T-helper 2 cell treated with Interferon-gamma antibody and Interleukin-4, amounts not matched to agents 5 μg/mL and 100 μg/mL, for 36 hours (primary cell): ENCODE measurements at places on chromosomes 11 and 22.

- no peak for DNase-seq
These were observed 2.0 kb upstream of the TIMP3 start for GRCh38 chr22:32799496-32799895.

DNA sequence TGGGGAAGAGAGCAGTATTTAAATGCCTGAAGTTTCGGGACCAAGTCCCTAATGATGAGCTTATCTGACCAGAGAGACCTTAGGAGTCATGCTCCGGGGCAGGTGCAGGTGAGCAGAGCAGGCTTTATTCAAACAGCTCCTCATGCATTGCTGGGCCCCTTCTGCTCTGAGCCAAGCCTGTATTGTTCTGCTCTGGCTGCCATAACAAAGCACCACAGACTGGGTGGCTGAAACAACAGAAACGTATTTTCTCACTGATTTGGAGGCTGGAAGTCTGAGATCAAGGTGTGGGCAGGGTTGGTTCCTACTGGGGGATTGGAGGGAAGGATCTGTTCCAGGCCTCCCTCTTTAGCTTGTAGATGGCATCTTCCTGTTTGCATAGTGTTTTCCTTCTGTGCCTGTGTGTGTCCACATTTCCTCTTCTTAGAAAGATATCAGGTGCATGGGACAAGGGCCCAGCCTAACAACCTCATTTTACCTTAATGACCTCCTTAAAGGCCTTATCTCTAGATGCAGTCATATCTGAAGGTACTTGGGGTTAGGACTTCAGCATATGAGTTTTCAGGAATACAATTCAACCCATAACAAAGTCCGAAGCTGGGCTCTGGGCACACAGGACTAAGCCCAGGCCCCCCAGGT, 97.1 kb upstream of the PARVA start:
- DNase-seq = no peak

- DNase-seq = no peak
These were observed 665 bp downstream of the USP28 start for GRCh38 chr11:113874581-113875233.

DNA sequence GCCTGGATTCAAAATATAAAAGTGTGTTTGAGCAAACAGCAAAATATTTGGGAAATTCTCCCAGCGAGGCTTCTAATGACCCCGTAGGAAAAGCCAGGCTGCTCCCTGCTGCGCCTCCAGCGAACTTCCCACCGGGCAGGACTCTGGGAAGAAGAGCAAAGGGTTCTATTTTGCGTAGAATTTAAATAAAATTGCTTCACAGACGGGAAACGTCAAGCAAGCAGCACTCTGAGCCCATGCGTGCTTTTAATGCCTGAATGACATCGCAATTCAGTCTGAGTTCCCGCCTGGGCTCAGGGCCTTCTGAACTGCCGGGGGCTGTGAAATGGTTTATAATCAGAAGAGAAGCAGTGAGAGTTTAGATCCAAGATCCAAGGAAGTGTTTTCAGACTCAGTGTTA, 775.1 kb downstream of the BRD1 start:
- no peak for DNase-seq

- no peak for DNase-seq
These were observed 114.9 kb downstream of the KCNQ1 start for GRCh38 chr11:2559527-2560311.

GRCh38 chr11:66651016-66651415, 12.5 kb downstream of the RBM4 start:
- no peak for DNase-seq

DNA sequence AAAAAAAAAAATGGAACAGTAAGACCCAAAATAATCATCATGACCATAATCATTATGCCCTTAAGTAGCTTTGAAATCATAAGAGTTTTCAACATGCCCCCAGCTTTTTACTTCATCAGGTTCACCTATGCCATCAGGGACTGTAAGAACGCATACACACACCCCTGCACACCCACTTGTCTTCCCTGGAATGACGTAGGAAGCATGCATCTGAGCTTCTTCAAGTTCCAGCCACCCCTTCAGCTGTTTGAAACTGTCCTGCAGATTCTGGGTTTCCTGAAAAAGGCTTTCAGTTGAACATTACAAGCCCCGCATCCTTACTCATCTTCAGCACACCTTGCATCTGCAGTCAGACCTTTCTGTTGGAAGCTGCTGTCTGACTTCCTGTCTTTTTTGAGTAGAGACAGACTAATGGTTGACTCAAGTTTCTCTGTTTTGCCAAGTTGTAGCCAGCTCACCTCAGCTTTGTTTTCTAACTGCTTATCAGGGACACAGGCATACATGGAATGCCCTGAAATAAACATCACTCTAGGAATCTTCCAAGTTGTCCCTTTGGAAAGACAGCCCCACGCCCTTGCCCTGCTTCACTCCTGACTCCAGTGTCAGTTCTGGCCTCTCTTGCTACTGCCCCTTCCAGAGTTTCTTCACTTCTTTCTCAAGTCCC, 37.0 kb downstream of the ARHGAP1 start:
- DNase-seq = no peak

GRCh38 chr22:36022162-36022561, 6.5 kb downstream of the RBFOX2 start:
- DNase-seq = no peak

DNA sequence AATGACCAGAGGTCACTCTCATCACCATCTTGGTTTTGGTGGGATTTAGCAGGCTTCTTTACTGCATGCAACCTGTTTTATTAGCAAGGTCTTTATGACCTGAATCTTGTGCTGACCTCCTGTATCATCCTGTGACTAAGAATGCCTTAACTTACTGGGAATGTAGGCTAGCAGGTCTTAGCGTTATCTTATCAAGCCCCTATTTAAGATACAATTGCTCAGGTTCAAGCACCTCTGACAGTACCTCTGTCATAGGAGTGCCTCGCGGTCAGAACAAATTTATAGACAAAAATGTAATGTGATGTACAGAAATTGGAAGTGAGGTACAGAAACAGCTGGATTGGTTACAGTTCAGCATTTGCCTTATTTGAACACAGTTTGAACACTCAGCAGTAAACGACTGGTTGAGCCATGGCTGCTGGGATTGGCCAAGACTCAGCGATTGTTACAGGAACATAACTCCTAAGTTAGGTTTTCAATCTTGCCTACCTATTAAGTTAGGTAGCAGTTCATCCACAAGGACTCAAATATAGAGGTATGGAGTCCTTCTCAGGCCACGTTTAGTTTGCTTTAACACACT, 16.1 kb upstream of the TMEM123 start:
- DNase-seq = no peak

GRCh38 chr11:36672815-36673450, 74.9 kb upstream of the RAG2 start:
- no peak for DNase-seq

GRCh38 chr11:127919206-127920000, 668.0 kb downstream of the ETS1 start:
- no peak for DNase-seq

GRCh38 chr22:24355574-24355973, 71.8 kb upstream of the ADORA2A start:
- no peak for DNase-seq

DNA sequence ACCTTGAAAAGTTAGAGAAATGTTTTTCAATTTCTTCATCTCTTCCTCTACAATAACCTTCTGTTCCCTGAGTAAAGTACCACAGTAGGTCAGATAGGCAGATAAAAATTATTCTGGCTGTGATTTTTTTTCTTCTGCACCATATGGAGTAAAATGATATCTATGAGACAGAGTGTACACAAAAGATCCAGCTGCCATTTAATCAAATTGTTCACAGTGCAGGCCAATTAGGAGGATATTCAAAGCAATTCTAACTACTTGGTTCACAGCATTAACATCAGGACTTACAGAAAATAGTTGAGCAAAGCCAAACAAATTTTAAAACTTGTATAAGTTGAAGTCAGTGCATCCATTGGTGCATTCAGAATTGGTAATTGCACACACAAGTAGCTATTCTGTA, 147.9 kb upstream of the LUZP2 start:
- no peak for DNase-seq

DNA sequence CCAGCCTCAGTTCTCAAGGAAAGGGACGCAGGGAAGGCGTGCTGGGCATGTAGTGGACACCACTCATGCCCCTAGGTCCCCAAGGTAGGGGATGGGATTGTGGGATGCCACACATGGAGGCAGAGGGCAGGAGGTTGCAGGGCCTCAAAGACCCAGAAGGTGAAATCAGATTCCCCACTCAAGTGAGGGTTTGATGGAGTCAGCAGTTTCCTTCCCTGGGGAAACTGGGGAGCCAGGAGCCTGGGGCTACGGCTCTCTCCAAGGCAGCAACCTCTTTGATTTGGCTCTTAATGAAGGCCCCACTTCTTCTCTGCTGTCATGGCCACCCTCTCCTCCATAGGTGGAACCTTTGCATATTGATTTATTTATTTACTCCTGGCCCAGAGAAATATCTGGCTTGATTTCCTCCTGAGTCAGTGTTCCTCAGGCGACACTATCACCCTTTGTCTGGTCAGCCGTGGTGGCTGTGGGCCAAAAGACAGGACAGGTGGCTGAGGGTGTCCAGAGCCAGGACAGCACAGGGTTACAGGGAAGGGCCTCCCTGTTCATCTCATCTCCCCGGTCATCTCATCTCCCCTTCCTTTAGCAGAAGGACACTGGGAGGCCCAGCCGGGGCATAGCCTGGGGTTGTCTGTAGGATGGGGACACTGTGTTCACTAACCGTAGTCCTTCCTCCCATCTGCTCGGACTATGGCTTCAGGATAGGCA, 9.6 kb downstream of the GNAZ start:
- DNase-seq = no peak

DNA sequence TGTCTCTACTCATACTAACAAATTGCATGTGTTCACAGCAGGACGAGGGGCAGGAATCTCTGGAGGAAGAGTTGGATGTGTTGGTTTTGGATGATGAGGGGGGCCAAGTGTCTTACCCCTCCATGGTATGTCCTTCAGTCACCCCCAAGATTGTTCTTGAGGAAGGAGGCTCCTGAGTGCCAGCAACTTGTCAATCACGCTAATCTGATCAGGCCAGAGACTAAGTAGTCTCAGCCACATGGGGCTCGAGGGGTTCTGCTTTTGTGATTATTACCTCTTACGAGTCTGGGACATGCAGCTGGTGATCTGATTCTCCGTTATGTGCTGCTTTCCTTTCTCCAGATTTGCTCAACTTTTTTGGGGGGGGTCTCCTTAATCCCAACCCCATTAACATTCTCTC, 54.3 kb downstream of the CTNND1 start:
- no peak for DNase-seq

- no peak for DNase-seq
These were observed 253.7 kb upstream of the B3GAT1 start for GRCh38 chr11:134665571-134666270.

DNA sequence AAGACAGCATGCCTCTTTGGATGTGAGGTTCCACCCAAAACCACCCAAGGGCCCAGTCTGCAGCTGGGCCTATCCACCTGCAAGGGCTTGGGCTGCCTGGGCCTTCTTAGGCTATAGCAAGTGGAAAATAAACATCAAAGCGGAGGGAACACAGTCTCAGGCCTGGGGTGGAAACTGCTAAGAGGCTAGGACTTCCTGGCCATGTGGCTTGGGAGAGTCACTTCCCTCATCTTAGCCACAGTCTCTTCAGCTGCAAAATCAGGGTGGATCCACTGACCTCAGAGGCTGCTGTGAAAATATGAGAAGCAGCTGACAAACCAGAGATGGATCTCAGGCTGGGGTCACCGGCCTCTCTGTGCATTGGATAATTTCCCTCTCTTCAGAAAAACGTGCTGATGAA, 30.6 kb upstream of the TFIP11 start:
- no peak for DNase-seq

DNA sequence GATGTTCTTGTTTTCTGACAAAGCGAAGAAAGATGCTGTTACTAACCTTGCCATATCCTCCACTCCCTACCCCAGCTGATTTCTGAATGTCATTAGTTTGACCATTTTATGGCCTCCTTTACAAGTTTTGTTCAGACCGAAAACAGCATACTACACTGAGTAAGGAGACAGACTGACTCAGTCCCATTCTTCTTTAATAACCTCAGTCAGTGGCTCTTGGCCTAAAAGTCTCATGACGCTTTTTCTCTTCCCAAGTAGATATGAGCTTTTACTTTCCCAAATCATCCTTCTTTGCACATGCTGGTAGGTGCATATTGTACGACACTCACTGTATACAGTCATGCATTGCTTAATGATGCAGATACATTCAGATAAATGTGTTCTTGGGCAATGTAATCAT, 8.0 kb upstream of the FIBIN start:
- no peak for DNase-seq

DNA sequence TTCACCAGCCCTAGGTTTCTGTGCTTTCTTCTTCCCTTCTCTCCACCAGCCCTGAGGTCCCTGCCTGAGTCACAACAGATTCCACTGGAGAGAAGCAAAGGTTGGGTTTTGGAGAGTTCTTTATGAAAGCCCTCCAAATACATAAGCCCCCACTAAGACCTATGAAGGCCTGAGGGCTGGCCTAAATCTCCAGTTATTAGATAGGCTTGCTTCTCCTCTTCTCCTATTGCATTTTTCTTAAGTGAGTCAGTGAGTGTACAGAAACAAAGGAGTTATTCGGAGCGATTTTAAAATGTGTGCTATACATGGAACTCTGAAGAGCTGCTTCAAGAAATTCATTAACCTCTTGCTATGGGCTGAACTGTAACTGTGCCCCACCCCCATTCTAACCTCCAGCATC, 1057.3 kb downstream of the OPCML start:
- no peak for DNase-seq

- no peak for DNase-seq
These were observed 179.1 kb downstream of the TENM4 start for GRCh38 chr11:79261684-79262083.

GRCh38 chr11:77140231-77140851, 12.3 kb downstream of the MYO7A start:
- no peak for DNase-seq

GRCh38 chr11:832529-833113, at the start of gene CD151:
TSS of gene CD151 (plus strand) at chr11:832952. CDS start at chr11:836070, 3,118 bp downstream.
- DNase-seq = peak; percentile 62

DNA sequence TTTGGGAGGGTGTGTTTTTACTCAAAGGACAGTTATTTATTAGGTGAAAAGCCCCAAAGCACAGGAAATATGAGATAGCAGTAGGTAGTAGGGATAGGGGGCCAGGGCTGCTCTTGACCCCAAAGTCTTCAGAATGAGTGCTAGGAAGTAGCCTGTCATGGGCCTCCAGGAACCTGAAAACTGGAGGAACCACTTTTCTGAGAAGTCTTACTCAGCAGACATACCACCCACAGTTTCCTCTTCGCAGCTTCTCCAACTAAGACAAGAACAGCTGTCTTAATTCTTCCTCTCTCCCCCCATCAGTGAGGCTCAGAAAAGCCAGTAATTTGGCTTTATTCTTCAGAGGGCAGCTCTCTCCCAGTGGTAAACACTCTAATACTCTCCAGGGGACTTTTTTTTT, 84.0 kb upstream of the CTSC start:
- DNase-seq = peak; percentile 61

GRCh38 chr22:17772249-17772957, 1.9 kb downstream of the BID start:
- no peak for DNase-seq
